ENCODE measurements at places on chromosomes 12 and 14.

DNA sequence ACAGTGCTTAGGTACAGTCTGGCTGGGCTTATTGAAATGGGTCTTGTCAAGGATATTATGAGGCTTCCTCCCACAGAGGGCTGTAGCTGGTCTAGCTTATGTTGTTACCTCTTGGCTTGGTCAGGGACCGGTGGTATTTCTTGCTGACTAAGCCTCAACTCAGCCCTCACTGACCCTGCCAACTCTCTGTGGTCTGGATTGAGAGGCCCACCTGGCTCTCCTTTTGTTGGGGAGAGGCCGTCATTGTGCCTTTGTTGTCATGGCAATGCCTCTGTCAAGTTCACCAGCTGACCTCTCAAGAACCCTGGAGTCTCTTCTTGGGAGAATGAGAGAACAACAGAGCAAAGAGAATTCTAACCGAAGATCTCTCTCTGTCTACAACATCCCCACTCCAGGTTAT, 245.6 kb upstream of the NPAS3 start:
- no peak for DNase-seq

- no peak for DNase-seq
These were observed 1183.7 kb upstream of the TMEM132C start for GRCh38 chr12:127083008-127083949.

- no peak for DNase-seq
These were observed 31.5 kb downstream of the CCNK start for GRCh38 chr14:99512571-99513182.

DNA sequence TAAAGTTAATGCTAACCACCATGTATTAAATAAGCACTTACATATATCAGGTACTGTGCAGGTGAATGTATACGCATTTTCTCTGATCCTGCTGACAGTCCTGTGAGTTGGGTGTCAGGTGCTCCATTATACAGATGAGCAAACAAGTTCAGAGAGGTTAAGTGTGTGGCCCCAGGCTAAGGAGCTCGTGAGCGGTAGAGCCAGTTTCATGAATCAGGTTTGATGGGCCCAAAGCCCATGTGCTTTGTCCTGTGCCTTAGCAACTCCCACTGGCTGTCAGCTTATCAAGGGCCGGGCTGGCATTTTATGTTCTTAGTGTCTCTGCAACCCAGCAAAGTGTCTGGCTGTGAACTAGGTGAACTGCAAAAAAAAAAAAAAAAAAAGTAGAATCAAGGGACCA, 701.2 kb upstream of the TBX3 start:
- no peak for DNase-seq

GRCh38 chr12:31220061-31220460, 105.9 kb downstream of the SINHCAF start:
- no peak for DNase-seq

DNA sequence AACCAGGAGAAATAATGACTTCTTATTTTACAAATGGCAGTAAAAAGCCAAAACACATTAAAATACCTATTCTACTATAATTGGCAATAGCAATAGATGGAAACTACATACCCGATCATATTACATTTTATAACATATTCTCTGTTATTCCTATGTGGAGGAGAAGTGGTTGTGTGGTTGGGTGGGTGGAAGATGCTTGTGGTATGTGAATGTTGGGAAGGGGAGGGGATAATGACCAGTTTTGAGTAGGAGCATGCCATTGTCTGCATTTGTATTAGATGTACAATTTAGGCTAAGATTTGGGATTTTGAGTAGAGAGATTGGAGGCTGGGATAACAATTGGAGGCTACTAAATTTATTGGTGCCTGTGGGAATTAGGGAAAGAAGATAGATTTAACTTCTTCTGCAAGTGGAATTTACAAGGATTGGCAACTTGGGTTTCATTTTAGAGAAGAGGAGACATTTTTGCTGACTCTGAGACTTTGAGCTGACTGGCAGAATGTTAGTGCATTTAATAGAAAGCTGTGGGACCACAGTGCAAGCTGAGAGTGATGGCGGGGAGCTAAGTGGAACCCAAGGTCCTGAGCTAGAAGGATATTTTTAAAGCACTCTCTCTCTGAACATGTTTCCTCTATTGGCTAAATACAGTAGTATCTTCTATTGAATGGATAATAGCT, 65.2 kb downstream of the SLC16A7 start:
- no peak for DNase-seq

DNA sequence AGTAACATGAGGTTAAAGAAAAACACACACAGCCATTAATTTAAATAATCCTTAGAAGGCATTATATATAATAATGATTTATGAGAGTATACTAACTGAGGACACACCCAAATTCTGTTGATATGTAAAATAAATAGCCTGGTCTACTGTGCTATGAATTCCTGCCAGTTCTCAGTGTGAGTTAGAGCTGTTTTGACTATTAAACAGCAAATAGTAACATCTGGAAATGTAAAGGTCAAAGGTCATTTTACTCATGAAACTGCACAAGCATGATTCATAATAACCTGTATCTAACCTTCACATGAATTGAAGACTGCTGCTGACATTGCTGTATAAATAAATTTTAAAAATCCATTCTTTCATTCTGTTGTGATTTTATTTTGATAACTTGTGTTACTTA, 966.7 kb downstream of the SLC6A15 start:
- no peak for DNase-seq

- no peak for DNase-seq
These were observed 883.7 kb upstream of the TMEM132C start for GRCh38 chr12:127383281-127383680.

GRCh38 chr12:19131025-19131444, 1.5 kb downstream of the PLEKHA5 start:
- no peak for DNase-seq

- DNase-seq: no peak
These were observed 164.9 kb downstream of the NAV3 start for GRCh38 chr12:77995436-77996167.

GRCh38 chr14:90582166-90582565, 185.3 kb downstream of the CALM1 start:
- no peak for DNase-seq

- DNase-seq: no peak
These were observed 30.3 kb downstream of the C14orf132 start for GRCh38 chr14:96069421-96069820.

GRCh38 chr14:95606266-95606665, 71.4 kb downstream of the GLRX5 start:
- DNase-seq: no peak

DNA sequence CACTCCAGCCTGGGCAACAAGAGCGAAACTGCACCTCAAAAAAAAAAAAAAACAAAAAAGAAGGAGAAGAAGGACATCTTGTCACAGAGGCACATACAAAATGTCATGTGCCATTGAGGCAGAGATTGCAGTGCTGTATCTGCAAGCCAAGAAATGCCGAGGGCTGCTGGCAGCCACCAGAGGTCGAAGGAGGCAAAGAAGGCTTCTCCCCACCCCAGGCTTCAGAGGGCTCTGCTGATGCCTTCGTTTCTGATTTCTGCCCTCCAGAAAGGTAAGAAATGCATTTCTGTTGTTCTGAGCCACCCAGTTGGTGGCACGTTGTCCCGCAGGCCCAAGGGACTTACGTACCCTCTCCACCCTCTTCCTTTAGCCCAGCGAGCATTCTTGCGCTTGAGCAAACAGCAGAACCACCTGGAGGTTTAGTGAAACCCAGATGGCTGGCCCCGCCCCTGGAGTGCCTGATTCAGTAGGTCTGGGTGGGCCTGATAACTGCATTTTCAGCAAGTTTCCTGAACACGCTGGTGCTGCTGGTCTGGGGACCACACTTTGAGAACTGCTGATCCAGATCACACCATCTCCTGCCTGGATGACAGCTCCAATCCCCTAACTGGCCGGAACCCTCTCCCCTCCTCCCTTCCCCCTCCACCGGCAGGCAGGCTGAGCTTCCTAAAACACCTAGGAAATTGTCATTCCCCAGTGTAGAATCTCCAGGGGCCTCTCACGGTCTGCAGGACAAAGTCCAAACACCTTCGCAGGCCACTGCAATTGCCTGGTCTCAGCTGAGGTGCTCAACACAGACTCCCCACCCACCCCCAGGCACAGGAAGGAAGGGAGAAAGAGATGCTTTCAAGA, 21.1 kb upstream of the SCARB1 start:
- DNase-seq: no peak

DNA sequence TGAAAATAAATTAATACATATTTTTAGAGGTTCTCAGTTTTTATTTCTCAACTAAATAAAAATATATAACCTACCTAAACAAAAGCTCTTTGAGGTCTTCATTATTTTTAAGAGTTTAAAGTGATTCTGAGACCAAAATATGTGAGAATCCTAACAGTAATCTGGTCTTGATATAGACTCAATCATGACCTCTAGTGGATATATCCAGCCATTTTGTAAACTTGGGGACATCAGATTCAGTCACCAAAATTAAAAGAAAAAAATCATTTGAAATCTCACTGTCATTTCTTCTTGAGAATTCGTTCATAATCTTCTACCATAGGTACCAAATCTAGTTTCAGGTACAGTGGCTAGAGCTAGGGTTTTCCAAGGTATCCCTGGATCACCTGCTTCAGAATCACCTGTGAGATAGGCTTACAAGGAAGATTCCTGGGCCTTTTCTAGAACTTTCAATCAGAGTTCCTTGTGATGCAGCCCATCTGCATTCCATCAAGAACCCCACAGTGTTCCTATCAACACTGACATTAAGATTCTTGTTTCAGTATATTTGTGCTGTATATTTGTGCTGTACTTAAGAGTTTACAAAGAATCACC, 214.9 kb downstream of the ADAMTS20 start:
- no peak for DNase-seq

- no peak for DNase-seq
These were observed 58.9 kb upstream of the SRSF5 start for GRCh38 chr14:69708049-69708448.

DNA sequence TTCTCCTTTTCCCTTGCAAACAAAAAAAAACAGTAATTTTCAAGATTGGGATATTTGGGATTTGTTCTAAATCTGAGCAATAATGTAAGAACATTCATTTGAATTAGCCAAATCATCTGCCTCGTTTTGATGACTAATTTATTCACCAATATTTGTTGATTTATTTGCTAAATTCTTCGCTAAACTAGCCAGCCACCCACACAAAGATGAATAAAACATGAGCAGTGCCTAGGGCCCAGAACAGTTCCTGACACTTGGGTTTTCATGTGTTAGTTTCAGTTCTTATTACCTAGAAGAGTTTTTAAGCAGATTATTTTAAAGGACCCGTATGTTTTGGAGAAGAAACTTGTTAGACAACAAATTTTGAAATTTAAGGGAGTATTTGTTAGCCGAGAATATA, 1.4 kb downstream of the ETNK1 start:
- DNase-seq: no peak

DNA sequence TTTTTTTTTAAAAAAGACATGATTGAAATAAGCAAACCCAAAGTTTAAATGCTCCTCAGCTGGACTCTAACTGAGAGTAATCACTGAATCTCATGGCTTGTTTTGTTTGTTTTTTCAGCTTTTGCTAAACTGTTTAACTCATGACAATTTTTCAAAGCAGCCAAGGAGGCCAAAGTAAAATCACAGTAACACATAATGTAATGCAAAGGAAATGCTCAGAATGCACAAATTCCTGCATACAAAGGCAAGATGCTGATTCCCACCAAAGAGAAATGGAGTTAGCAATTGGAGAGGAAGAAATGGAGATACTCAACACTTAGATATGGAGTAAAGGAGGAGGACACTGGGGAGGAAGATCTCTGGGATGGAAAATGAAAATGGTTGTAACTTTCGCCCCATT, 126.2 kb upstream of the SOX5 start:
- DNase-seq: no peak

GRCh38 chr12:121287267-121287954, 9.1 kb downstream of the CAMKK2 start:
- no peak for DNase-seq

- no peak for DNase-seq
These were observed 36.7 kb downstream of the LRTM2 start for GRCh38 chr12:1857086-1857485.

- DNase-seq: no peak
These were observed 348.8 kb downstream of the KCNH5 start for GRCh38 chr14:62696331-62696924.

DNA sequence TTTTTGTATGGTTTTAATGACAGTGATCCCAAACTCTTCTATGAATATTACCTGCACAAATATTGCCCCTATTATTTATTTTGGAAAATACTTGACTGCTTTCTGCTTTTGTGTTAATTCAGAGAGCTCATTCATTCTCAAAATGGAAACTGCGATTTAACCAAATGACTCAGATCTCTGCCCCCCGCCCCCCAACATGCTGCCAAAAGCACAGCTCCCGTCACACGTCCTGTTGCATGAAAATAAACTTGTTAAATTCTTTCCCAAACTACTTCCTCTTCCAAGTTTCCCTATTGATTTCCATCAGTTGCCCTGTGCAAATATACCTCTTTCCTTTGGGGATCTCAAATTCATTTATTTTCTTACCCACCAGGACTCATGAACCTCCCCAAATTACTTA, 18.0 kb upstream of the NRDE2 start:
- DNase-seq: no peak

DNA sequence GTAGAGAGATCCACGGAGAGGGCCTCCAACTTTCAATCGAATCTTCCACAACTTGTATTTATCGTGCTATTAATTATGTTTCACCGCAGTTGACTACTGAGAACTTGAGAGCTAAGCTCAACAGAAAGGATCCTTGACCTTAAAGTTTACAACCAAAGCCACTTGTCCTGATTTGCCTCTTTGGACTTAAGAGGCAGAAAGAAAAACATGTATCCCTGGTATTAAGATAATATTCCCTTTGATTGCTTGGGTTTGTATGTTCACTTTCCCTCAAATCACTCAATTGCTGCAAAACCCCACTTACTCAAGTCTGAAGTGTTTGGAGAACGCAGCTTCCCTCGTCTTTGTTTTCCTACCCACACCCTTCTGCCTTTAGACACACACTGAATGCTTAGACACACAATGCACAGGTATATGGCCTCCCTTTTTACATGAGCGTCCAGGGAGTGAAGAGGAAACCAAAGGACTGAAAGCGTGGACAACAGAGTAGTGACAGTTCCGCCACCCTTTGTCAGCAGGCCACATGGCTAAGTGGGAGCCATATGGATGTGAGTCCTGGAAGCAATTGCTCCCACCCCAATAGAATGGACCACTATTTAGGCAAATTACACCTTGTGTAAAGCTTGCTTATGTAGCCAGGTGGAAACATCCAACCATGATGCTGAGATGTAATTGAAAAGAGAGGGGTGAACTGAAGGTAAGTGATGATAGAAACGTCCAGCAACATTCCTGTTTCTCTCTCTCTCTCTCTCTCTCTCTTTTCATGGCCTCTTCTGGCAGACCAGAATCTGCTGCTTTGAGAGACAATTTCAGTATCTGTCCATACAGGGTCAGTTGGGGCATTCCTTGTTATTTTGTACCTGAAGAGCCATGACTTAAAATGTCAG, 1.4 kb upstream of the PKP2 start:
- no peak for DNase-seq

GRCh38 chr12:50056639-50056976, 788 bp upstream of the ASIC1 start:
- no peak for DNase-seq

DNA sequence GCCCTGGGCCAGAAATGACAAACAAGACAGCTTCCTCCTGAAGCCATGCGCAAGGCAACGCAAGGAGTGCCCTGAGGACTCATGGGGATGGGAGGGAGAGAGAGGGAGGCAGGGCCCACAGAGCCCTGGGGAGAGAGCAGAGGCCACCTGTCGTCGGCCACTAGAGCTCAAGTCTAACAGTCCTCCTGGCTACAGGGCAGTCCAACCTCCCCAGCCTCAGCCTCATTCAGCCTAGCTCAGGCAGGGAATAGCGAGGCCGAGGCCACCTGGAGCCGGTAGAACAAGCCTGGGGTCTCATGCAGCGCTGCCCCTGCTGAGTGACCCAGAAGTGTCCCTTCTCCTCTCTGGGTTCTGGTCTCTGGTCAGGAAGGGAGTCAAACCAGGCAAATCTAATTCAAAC, 69.5 kb downstream of the BCL11B start:
- no peak for DNase-seq
